ENCODE measurements at places on chromosomes 11 and 22. TPM values are rescaled to one million over a fixed set of nuclear protein-coding genes. Genes with fewer than 3 reads are reported as not detected.

DNA sequence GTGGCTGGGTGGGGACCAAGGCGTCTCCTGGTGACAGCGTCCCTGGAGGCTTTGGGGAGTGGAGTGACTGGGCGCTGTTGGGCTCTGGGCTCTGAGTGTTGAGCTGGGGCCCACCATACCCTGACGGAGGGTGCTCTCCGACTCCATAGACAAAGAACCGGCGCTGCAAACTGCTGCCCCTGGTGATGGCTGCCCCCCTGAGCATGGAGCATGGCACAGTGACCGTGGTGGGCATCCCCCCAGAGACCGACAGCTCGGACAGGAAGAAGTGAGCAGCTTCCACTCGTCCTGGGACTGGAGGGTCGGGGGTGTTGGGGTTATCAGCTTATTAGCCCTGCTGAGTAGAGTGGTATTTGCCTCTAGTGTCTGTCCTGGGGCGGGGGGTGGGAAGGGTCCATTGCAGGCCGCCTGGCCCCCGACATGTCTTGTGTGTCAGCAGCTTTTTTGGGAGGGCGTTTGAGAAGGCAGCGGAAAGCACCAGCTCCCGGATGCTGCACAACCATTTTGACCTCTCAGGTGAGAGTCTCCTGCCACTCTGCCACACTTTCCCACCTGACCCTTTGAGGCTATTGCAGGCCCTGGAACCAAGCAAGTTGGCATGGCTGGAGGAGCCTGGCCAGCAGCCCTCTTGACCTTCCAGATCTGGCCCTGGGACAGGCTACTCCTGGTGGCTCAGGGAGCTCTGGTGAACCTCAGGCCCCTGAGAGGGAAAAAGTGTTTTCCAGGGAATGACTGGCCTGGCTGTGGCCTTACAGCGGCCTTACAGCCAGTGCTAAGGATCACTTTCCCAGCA, 7.6 kb downstream of the CLDN5 start:
- no peak for DNase-seq

SH3BP1 gene
- total RNA-seq, result 57.4 TPM

SMIM35 gene
- total RNA-seq, result not detected

GRCh38 chr22:33831207-33831606, 89.1 kb downstream of the LARGE1 start:
- no peak for DNase-seq

- no peak for DNase-seq
Measured at GRCh38 chr11:124493016-124493655, 47.6 kb upstream of the OR8B8 start.

DNA sequence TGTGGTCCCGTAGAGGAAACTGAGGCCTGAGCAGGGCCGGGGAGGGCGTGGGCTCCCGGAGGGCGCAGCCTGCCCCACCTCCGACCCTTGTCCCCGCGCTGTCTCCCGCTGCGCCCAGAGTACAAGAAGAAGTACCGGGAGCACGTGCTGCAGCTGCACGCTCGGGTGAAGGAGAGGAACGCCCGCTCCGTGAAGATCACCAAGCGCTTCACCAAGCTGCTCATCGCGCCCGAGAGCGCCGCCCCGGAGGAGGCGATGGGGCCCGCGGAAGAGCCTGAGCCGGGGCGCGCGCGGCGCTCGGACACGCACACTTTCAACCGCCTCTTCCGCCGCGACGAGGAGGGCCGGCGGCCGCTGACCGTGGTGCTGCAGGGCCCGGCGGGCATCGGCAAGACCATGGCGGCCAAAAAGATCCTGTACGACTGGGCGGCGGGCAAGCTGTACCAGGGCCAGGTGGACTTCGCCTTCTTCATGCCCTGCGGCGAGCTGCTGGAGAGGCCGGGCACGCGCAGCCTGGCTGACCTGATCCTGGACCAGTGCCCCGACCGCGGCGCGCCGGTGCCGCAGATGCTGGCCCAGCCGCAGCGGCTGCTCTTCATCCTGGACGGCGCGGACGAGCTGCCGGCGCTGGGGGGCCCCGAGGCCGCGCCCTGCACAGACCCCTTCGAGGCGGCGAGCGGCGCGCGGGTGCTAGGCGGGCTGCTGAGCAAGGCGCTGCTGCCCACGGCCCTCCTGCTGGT, 1.9 kb downstream of the NLRP6 start:
- DNase-seq, result peak; percentile 66

DNA sequence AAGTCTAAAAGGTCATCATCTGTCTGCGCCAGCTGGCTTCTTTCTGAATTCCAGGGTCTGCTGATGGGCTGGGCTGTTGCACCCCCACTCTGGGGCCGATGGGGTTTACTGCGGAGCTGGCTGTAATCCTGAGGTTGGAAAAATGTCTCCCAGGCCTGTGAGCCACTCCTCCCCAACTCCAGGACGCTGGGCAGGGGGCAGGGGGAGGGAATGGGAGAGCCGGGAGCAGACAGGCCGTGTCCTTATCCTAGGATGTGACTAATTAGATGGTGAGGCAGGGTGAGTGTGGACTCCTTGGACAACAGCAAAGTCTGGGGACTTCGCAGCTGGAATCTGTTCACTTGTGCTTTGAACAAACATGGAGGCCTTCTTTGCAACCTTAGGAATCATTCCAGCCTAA, 48.7 kb downstream of the LRRC32 start:
- DNase-seq, result peak; percentile 65

- DNase-seq, result no peak
Measured at GRCh38 chr11:45885274-45885920, at the start of gene MAPK8IP1. Gene MAPK8IP1 (plus strand): TSS chr11:45885651. CDS start chr11:45885821, 170 bp downstream.

GRCh38 chr11:114179234-114179941, 116.8 kb upstream of the NNMT start:
- no peak for DNase-seq

DNA sequence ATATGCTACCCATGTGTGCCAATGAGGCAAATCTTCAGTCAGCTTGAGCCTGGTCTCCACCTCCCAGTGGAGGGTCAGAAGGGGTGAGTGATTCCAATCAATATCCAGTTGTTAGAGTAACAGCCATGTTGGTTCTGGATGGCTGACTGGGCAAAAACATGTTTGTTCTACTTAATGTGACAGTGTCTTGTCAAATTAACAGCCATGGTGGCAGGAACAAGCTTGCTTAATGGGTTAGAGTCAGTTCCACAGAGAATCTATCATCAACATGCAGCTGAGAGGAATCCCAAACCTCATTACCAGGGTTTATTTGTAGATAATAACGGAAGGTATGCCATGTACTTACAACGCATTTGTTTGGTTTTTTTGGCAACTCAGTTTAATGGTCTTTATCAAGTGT, 133.2 kb downstream of the SLC17A6 start:
- DNase-seq, result no peak

TNNI2 gene
- 63.6 TPM for total RNA-seq

DNA sequence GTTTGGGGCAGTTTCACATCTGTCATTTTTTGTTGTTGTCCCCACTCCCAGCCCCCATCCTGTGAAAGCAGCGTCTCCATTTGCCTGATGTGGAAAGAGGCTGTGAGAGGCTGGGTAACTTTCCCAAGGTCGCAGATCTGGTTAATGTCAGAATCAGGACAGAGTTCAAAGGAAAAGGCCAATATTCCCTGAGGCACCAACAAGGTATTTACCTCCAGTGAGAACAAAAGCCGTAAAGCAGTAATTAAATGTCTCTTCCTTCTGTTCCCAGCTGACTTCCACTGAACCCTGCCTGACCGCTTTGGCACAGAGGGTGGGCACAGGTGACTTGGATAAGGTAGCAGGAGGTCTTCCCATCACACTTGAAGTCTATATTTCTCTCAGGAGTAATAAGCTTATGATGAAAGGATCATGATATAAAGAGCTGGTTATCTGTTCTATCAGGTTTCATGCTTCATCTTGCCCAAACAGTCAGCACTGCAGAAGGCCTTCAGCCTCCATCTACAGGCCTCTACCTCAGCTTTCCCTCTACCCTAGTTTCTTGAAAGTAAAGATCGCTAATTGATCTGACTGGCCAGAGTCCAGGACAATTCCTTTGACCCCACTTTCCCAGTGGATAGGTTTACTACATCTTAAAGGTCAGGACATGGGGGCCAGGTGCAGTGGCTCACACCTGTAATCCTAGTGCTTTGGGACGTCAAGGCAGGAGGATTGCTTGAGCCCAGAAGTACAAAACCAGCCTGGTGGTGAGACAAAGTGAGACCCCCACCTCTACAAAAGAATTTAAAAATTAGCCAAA, 9.4 kb downstream of the C11orf91 start:
- no peak for DNase-seq

DNA sequence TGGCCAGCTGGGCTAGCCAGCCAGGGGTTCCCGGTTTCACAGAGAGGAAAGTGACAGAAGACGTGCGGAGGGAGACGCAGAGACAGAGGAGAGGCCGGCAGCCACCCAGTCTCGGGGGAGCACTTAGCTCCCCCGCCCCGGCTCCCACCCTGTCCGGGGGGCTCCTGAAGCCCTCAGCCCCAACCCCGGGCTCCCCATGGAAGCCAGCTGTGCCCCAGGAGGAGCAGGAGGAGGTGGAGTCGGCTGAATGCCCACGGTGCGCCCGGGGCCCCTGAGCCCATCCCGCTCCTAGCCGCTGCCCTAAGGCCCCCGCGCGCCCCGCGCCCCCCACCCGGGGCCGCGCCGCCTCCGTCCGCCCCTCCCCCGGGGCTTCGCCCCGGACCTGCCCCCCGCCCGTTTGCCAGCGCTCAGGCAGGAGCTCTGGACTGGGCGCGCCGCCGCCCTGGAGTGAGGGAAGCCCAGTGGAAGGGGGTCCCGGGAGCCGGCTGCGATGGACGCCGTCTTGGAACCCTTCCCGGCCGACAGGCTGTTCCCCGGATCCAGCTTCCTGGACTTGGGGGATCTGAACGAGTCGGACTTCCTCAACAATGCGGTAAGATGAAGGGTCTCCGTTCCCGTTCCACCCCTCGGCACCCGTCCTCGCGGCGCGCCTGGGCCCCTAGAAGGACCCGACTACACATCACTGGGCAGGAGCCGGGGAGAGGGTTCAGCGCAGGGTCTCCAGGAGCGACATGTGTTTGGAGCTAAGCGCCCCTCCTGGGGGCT, at the start of gene CREB3L1:
Gene CREB3L1, plus strand, starts transcription at position 41 of the 765 bp plus-strand sequence. Its CDS starts 450 bp downstream, at position 491.
- DNase-seq, result no peak

DNA sequence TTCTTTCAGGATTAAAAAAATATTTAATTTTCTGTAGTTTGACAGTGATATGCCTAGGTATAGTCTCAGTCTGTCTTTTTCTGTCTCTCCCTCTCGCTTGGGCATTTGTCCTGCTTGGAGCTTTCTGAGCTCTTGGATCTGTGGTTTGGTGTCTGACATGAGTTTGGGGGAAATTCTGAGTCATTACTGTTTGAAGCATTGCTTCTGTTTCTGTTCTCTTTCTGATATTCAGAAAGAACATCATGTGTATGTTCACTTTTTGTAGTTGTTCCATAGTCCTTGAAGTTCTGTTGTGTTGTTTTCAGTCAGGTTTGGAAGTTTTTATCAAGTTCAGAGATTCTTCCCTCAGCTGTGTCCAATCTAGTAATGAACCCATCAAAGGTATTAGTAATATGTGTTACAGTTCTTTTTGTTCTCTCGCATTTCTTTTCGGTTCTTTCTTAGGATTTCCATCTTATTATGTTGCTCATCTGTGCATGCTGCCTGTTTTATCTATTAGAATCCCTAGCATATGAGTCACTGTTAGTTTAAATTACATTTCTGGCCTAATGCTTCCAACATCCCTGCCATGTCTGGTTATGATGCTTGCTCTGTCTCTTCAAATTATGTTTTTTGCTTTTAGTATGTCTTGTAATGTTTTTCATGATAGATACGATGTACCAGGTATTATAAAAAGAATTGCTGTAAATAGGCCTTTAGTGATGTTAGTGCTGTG, 48.4 kb downstream of the DDX10 start:
- no peak for DNase-seq

All from suprapubic skin (tissue), 4 donors.